Omental fat pad (tissue), 4 donors: ENCODE measurements at places on chromosomes 16 and 17. TPM values are rescaled to one million over a fixed set of nuclear protein-coding genes. Genes with fewer than 3 reads are reported as not detected.

- DNase-seq: no peak
Measured at GRCh38 chr17:80104321-80104955, 3.1 kb downstream of the GAA start.

DNA sequence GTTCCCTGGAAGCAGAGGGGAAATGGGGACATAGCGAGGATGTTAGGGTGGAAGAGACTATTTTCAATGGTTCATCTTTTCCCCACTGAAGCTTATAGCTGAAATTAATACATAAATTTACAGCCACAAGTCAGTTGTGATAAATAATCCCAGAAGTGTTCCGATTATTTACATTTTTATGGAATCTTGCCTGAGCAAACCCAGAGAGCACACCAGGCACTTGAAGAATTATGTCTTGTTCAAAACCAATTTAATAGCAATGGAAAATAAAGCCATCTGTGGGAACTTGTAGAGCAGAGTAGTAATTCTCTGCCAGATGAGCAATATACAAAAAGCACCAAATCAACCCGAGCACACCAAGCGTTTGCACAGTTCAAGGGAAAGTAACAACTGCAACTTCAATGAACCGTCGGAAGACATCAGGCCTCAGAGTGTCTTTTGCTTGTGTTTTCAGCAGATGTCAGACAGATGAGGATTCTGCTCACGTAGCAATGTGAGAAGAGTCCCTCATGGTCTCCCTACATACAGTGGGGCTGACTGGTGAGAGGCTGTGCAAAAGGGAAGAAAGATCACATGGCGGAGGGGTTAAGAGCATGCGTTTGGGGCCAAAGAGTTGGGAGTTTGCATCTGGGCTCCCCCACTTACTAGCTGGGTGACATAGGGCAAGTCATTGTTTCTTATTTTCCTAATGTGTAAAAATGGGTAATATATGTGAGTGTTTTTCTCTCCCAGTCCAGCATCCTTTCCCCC is 148.7 kb upstream of the HS3ST2 start:
- DNase-seq: no peak

- DNase-seq: no peak
Measured at GRCh38 chr17:7146115-7146514, 31.5 kb upstream of the ASGR2 start.

GRCh38 chr16:75495076-75495674 is at the start of gene CHST6:
Gene CHST6, minus strand, starts transcription at chr16:75495441. Its CDS starts 15,613 bp downstream, at chr16:75479828.
- DNase-seq: no peak

DNA sequence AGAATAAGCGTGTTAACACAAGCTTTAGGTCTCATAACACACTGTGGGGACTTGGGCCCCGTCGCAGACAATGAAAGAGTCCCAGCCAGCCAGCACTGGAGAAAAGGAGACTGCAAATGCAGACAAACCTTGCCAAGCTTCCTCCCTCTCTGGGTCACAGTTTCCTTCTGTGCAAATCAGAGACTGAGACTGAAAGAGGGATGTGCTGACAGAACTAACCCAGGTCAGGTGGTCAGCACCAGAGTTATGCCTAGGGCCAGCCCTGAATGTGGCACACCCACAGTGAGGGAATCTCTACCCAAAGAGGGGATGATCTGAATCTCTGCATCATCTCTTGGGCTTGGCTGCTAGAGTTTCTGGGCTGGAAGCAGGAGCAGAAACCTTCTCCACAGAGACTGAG is 282.3 kb upstream of the CCL2 start:
- no peak for DNase-seq

- DNase-seq: no peak
Measured at GRCh38 chr17:55769625-55770000, 18.8 kb downstream of the PCTP start.

DNA sequence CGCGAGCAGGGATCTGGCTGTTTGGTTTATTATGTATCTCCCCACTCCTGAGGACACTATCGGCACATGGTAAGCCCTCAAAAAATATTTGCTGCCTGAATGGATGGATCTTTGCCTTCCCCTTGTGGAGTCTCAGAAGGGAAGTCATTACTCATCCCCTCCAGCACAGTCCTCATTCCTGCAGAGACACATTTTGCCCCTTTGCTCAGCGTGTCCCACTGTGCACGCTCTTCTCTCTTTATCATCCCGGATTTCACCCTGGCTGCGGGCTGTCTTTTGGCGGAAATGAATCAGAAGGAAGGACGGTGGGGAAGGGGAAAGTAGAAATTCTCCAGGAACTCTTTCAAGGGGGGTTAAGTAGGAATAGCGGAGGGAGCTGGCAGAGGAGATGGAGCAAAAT is 125.2 kb upstream of the CDC42EP4 start:
- DNase-seq: no peak

- no peak for DNase-seq
Measured at GRCh38 chr17:53466733-53467132, 356.0 kb upstream of the KIF2B start.

GRCh38 chr17:62921817-62922216 is 44.2 kb upstream of the TANC2 start:
- no peak for DNase-seq

- DNase-seq: no peak
Measured at GRCh38 chr17:73740370-73740769, 96.1 kb upstream of the SDK2 start.

DNA sequence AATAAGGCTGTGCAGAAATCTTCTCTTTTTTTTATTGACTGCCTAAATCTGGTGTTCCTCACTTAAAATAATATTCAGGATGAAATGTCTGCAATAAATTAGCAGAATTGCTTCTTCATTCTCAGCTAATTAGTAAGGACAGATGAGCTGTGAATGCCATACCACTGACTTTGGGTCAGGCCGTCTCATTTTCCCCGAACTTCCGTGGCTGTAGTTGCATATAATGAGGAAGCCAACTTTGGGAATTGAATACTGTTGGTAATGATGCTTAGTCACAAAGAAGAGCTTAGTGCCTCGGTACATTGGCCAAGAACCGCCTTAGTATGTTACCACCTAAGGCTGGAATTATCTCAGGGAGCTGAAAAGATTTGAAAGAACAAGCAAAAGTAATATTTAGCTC is 47.6 kb downstream of the NUP93 start:
- DNase-seq: no peak

DNA sequence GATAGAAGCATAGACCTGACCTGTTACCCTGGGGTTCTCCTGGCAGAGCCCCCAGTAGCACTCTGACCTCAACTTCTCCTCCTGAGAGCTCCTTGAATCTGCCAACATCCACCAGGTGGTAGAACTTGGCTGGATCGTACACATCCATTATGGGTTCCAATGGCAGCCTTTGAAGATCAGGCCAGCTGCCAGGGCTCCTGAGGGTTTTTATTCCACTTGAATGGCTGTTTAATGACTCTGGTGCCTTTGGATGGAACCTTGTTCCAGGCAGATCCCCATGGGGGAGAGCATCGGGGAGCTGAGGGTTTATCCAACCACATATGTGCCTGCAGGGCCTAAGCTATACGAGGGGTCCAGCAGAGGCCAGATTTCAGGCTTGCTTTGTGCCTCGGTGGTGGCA is 47.1 kb upstream of the CLEC19A start:
- DNase-seq: no peak

GRCh38 chr16:1145383-1146100 is 7.4 kb upstream of the CACNA1H start:
- DNase-seq: no peak

DNA sequence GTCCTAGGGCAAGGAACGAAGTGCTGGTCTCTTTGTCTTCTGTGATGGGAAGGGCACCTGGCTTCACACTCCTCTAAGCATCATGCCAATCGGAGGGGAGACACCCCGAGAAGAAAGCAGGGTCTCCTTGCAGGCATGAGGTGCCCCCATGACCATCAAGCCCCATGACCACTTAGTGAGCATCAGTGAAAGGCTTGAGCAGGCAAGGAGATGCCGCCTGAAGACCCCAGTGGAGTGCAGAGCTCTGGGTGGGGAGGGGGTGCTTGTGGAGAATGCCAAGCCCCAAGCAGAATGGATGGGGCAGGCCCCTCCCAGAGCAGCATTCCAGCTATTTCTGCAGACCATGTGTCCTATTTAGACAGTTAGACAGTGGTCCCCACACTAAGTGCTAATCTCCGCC is 232.7 kb upstream of the TNRC6C start:
- DNase-seq: no peak

- DNase-seq: no peak
Measured at GRCh38 chr17:74430706-74431567, 951 bp upstream of the GPRC5C start.

GRCh38 chr16:85612191-85612800 is 826 bp upstream of the GSE1 start:
- no peak for DNase-seq

DNA sequence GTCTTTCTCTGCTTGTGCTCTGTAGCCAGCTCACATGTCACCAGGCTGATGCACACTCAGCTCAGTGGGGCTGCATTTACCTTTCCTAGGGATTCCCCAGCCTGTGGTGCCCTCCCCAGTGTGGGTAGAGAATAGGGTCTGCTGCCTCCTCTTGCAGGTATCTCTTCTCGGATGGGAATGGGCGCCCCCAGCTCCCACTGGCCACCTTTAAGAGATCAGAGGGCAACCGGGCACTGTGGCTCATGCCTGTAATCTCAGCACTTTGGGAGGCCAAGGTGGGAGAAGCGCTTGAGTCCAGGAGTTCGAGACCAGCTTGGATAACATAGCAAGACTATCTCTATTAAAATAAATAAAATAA is 3.3 kb downstream of the XYLT2 start:
- DNase-seq: no peak

- no peak for DNase-seq
Measured at GRCh38 chr16:77965346-77965745, 57.0 kb upstream of the CLEC3A start.

- no peak for DNase-seq
Measured at GRCh38 chr16:87780385-87780989, 14.7 kb upstream of the KLHDC4 start.

- DNase-seq: no peak
Measured at GRCh38 chr16:2881783-2882649, 999 bp upstream of the FLYWCH2 start.

DNA sequence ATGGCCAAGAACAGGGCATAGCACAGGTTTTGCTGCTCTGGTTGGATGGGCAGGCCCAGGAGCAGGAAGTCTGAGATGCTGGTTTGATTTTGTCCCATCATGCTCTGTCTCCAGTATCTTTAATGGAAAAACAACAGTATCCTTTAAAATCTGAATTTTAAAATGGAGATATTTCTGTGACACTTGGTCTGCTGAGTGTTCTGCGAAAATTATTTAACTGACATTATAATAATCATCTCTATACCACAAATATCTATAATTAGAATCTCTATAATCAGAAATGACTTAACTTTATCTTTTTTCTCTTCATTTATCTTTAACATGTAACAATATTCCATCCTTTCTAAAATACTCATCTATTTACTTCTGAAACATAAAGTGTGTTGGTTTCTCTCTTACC is at the start of gene OR1E1:
OR1E1 (minus strand) TSS at position 101 of the 400 bp plus-strand sequence; CDS start at position 101, 0 bp downstream.
- DNase-seq: no peak

DNA sequence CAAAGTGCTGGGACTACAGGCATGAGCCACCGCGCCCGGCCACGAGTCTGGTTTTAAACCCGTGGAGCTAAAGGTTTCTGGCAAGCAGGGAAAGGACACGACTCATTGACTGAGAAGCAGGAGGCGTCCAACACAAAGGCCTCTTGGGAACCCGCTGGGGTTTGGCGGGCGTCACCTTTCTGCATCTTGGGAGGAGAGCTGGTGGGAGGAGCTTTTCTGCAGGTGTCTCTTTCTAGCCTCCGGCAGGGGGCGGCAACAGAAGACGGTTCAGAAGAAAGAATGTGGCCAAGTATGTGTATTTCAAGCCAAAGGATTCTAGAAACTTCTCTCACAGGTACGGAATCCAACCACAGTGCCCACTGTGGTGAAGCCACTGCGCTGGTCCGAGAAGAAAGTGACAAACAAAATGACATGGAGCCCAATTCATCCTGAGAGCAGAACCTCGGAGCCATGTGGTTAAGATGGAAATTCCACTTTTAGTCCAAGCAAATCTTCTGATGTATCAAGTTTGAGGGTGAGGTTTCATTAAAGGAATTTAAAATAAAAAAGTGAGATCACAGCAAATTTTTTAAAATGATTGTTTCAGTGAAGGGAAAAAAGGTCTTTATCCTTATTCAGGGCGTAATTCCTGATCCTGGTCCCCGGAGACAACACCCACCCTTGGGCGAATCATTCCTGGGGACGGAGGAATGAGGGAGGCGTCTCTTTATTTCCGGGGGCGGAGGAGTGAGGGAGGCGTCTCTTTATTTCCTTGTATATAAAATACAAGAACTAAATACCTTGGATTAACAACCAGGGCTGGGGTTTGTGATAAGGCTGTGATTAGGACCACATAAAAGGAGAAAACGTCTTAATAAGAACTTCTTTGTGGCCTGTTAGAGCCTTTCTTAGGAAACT is 97.6 kb downstream of the MRM3 start:
- DNase-seq: peak; percentile 42

DNA sequence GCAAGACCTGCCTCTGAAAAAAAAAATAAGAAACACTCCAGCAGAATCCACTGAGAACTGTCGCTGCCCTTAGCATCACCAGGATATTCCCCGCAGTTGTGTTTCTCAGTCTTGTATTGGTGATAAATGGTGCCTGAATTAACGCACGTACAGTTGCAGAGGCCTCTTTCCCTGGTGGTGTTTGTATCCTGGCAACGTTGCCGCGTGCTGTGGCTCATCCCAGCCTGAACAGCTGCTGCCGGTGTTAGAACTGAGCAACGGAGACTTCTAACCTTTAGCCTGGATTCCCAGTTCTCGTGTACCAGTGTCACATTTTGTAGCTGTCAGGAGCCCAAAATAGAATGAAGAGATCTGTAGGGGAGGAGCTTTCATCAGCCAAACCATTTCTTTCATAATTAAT is 4.8 kb downstream of the MLYCD start:
- no peak for DNase-seq

GRCh38 chr16:24002619-24003018 is 166.8 kb downstream of the PRKCB start:
- DNase-seq: no peak

DNA sequence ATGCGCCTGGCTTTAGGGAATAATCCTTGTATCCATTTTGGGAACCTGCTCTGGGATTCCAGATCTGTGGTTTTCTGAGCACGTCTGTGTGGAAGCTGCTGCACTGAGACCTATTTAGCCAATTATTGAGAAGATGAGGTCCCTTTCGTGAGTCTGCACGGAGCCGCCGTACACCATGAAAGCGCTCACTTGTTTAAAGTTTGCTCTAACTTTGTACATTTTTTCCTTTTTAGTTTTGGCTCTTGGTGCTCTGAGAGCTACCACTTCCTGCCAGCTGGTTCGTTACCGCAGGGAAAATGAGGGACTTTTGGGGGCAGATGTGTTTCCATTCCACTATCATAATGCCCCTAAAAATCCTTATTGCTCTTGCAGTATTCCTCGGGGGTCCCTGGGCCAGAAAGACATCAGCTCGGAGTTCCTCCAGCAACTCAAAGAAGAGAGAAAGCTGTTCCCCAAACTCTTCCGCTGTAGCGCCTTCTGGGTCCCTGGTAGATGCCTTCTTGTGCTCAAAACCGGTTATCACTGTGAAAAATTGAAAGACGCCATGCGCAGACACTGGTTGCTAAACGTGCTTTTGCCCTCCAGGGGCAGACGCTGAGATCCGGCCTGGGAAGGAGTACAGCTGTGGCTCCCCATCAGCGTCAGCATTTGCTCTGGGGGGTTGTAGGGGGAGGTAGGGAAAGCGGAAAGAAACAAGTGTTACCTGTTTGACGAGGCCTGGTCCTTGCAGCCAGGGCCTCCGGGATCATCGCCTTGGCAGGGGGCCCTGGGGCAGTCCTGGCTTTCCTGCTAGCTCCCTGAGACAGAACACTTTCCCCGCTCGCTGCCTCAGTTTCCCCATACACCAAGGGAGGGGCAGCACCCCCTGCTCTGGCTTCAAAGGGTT is 238.1 kb downstream of the MRTFB start:
- DNase-seq: no peak

STX1B gene
- 0.56 TPM for total RNA-seq

KRT27 gene
- not detected for total RNA-seq

CSH2 gene
- total RNA-seq: not detected

FBXL16 gene
- total RNA-seq: 0.75 TPM

CPHXL2 gene
- total RNA-seq: not detected

C17orf75 gene
- 11.0 TPM for total RNA-seq

CHST5 gene
- total RNA-seq: not detected
